ENCODE measurements at places on chromosomes 16 and 17. TPM values are rescaled to one million over a fixed set of nuclear protein-coding genes. Genes with fewer than 3 reads are reported as not detected.

GRCh38 chr16:31698901-31699300 is 171.2 kb downstream of the AHSP start:
- no peaks in the 10 kb centered on the region for H3K27me3 ChIP-seq
- no peak overlapping the region for H3K27ac ChIP-seq
- H3K4me1 ChIP-seq, result peaks cover 10% of the 10 kb centered on the region
- no peak overlapping the region for H3K4me3 ChIP-seq
- DNase-seq, result no peak

- peaks cover 16% of the 10 kb centered on the region for H3K27me3 ChIP-seq
- DNase-seq, result no peak
- no peak overlapping the region for H3K4me3 ChIP-seq
Observed at GRCh38 chr16:77853161-77853560, 64.8 kb downstream of the VAT1L start.

GRCh38 chr16:600781-601180 is 10.9 kb downstream of the RAB40C start:
- DNase-seq, result no peak
- no peak overlapping the region for H3K27ac ChIP-seq
- H3K36me3 ChIP-seq, result peaks cover 13% of the 10 kb centered on the region
- H3K4me1 ChIP-seq, result peaks cover 12% of the 10 kb centered on the region
- no peak overlapping the region for H3K4me3 ChIP-seq

GRCh38 chr16:9258423-9259051 is 167.1 kb downstream of the HAPSTR1 start:
- H3K4me3 ChIP-seq, result no peak overlapping the region
- no peak for DNase-seq
- no peaks in the 10 kb centered on the region for H3K4me1 ChIP-seq

- no peaks in the 10 kb centered on the region for H3K4me1 ChIP-seq
- H3K27me3 ChIP-seq, result no peaks in the 10 kb centered on the region
- no peak overlapping the region for H3K27ac ChIP-seq
Observed at GRCh38 chr17:17344507-17345293, 41.5 kb downstream of the NT5M start.

GRCh38 chr17:48596735-48597527 is 3.4 kb upstream of the HOXB5 start:
- peak overlapping the region; percentile 81 for H3K27ac ChIP-seq
- H3K36me3 ChIP-seq, result peaks cover 3% of the 10 kb centered on the region
- no peak for DNase-seq
- peaks cover 73% of the 10 kb centered on the region for H3K27me3 ChIP-seq
- H3K4me3 ChIP-seq, result peak overlapping the region; percentile 67

DNA sequence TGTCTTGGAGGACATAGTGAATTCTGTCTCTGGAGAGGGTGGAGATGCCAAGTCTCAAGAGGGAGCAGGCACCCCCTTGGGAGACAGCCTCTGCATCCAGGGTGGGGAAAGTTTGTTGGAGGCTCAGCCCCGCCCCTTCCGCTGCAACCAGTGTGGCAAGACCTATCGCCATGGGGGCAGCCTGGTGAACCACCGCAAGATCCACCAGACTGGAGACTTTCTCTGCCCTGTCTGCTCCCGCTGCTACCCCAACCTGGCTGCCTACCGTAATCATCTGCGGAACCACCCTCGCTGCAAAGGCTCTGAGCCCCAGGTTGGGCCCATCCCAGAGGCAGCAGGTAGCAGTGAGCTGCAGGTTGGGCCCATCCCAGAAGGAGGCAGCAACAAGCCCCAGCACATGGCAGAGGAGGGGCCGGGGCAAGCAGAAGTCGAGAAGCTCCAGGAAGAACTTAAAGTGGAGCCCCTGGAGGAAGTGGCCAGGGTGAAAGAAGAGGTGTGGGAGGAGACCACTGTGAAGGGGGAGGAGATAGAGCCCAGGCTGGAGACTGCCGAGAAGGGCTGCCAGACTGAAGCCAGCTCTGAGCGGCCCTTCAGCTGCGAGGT is 5.2 kb downstream of the ZNF646 start:
- DNase-seq, result no peak
- peaks cover 75% of the 10 kb centered on the region for H3K36me3 ChIP-seq
- no peak overlapping the region for H3K27ac ChIP-seq

DNA sequence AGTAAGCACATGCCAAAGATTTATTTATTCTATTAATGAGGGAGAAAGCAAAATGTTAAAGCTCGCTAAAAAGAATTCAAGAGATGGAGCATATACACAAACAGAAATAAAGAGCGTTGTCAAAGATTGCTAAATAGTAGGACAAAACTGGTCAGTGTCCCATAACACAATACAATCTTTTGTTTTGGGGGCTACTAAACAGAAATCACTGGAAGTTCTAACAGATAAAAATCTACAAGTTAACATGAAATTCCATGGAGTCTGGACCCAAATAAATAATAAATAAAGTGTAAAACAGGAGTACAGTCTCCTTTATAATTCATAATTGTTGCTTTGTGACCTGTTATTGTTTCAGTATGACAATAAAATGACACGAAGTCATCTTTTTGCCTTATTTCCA is 115.2 kb upstream of the CNTNAP4 start:
- no peaks in the 10 kb centered on the region for H3K36me3 ChIP-seq
- no peaks in the 10 kb centered on the region for H3K27me3 ChIP-seq
- no peak overlapping the region for H3K4me3 ChIP-seq

DNA sequence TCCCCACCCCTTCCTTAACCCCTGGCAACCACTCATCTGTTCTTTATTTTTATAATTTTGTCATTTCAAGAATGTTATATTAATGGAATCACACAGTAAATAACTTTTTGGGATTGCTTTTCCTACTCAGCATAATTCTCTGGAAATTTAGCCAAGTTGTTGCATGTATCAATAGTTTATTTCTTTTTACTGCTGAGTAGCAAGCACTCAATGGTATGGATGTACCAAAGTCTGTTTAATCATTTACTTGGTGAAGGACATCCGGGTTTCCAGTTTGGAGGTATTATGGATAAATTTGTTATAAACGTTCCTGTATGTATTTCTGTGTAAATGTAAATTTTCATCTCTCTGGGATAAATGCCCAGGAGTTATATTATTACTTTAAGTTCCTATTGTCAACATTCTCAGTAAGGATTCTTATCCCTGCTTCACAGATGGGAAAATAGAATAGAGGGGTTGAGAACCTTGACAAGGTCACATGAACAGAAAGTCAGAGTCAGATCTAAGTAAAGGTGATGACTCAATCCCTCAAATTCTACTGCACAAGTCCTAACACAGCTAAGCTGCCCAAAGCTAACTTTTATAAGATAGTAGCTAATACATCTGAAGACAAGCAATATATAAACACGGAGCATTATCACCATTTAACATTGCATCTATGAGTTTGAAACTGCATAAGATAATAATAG is 62.4 kb upstream of the MTMR4 start:
- no peak overlapping the region for H3K4me3 ChIP-seq
- DNase-seq, result no peak
- no peaks in the 10 kb centered on the region for H3K27me3 ChIP-seq
- H3K36me3 ChIP-seq, result no peaks in the 10 kb centered on the region

DNA sequence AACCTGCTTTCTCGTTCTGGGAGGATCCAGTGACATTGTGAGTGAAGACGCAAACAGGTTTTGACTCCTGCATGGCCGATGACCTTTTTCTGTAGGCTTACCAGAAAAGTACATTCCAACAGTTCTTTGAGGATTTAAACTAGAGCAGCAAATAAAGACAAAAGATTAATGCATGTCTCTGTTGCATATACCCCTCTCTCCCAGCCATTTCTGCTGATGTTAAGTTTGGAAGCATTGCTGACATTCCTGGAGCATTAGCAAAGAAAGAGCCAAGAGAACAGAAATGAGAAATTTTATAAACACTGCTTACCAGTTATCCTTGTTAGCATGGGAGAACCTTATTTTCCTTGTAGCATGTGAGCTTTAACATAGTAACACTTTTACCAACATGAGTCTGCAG is 49.3 kb downstream of the SIAH1 start:
- peaks cover 4% of the 10 kb centered on the region for H3K4me1 ChIP-seq
- H3K4me3 ChIP-seq, result no peak overlapping the region
- H3K27me3 ChIP-seq, result no peaks in the 10 kb centered on the region
- H3K36me3 ChIP-seq, result peaks cover 54% of the 10 kb centered on the region
- H3K27ac ChIP-seq, result no peak overlapping the region

- H3K4me1 ChIP-seq, result peaks cover 4% of the 10 kb centered on the region
- H3K27ac ChIP-seq, result no peak overlapping the region
- DNase-seq, result no peak
- H3K4me3 ChIP-seq, result no peak overlapping the region
Observed at GRCh38 chr16:1794221-1794871, 841 bp upstream of the IGFALS start.

GRCh38 chr16:67760206-67760955 is 41.3 kb upstream of the GFOD2 start:
- no peak for DNase-seq
- H3K4me3 ChIP-seq, result no peak overlapping the region
- peaks cover 13% of the 10 kb centered on the region for H3K36me3 ChIP-seq
- H3K27me3 ChIP-seq, result no peaks in the 10 kb centered on the region
- H3K4me1 ChIP-seq, result peaks cover 12% of the 10 kb centered on the region
- peak overlapping the region; percentile 22 for H3K27ac ChIP-seq

DNA sequence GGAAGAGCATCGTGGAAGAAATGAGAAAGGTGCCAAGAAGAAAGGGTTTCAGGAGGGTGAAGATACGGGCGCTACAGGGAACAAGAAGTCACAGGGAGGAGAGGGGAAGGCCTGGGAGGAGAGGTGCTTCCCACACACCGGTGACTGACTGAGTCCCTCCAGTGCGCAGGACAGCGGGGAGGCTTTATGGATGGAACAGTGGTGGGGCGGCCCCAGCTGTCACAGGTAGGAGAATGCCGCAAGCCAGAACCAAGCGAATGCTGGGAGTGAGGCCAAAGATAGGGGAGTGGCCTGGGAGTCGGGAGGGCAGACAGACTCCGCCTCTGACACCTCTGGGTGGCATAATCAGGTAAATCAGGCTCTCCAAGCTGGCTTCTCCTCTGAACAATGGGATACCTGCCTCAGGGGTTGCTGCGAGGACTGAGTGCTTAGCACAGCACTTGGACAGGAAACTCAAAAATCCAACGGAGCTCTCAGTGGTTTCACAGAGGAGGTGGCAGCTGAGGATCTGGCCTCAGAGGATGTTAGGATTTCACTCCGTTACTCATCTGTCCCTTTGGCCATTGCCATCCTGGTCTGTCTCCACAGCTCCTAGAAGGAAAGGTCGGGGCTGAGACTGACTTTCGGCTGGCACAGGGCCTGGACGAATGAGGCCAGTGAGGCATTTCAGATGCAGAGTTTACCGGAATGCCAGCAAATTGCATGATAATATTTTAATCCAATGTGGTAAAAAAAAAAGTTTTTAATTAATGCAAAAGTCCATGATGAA is 717 bp upstream of the CNP start:
- peak overlapping the region; percentile 89 for H3K27ac ChIP-seq
- peaks cover 53% of the 10 kb centered on the region for H3K4me1 ChIP-seq
- H3K36me3 ChIP-seq, result peaks cover 18% of the 10 kb centered on the region
- peak; percentile 82 for DNase-seq

DNA sequence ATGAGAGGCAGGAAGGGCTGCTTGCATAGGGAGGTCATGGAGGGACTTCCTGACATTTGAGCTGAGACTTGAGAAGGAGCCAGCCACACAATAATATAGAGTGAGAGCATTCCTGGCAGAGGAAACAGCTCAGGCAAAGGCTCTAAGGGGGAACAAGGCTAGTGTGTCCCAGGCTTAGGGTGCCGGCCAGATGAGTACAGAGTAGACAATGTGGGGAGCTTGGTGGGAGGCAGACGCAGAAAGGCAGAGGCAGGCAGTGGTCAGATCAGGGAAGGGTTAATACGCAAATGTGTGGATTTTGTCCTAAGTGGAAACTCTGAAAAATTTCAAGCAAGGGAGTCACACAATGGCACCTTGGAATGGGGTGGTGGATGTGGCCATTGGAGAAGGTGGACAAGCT is 31.3 kb downstream of the CD300LB start:
- H3K27ac ChIP-seq, result no peak overlapping the region
- DNase-seq, result peak; percentile 37
- H3K4me1 ChIP-seq, result no peaks in the 10 kb centered on the region
- no peak overlapping the region for H3K4me3 ChIP-seq
- no peaks in the 10 kb centered on the region for H3K36me3 ChIP-seq

DNA sequence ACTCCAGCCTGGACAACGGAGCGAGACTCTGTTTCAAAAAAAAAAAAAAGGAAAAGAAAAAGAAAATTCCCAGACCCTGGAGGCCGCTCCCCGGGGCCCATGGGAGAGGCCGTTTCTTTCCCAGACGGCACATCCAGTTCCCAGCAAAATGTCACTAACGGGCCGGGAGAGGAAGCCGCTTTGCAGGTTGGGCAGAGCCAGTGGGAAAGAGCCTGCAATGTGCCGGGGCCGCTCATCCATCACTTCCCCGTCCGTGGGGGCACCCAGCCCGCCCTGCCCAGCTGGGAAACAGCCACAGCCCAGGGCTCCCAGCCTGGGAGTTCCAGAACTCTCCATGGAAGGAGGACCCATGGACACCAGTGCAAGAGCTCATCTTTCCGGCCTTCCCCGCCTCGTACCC is 41.8 kb upstream of the PABPN1L start:
- no peaks in the 10 kb centered on the region for H3K27me3 ChIP-seq
- H3K36me3 ChIP-seq, result no peaks in the 10 kb centered on the region
- H3K4me1 ChIP-seq, result peaks cover 9% of the 10 kb centered on the region
- no peak for DNase-seq

DNA sequence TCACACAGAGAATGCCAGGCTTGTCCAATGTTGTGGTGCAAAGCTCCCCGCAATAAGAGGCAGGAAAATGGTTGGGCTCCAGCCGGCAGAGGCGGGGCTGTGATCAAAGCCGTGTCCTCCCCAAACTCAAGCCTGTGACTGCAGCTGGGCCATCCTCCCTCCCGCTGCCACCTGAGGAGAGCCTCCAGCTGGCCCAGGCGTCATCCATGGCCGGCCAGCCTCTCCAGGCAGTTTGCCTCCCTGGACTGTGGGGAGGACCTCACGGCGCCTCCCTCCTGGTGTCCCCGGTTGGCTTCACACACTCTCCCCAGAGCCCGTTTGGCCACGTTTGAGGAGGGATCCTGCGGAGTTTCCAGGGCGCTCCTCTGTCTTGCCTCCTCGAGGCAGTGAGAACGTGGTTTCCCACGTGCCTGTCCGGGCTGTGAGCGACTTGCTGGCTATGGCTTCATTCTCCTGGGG is 134.1 kb downstream of the IRF8 start:
- H3K27ac ChIP-seq, result no peak overlapping the region
- peaks cover 38% of the 10 kb centered on the region for H3K27me3 ChIP-seq
- H3K4me3 ChIP-seq, result no peak overlapping the region
- H3K4me1 ChIP-seq, result peaks cover 24% of the 10 kb centered on the region

- DNase-seq, result peak; percentile 32
- no peak overlapping the region for H3K27ac ChIP-seq
- no peaks in the 10 kb centered on the region for H3K27me3 ChIP-seq
Observed at GRCh38 chr16:57271063-57271345, 13.5 kb downstream of the PLLP start.

- H3K4me1 ChIP-seq, result peaks cover 28% of the 10 kb centered on the region
- no peak for DNase-seq
- H3K36me3 ChIP-seq, result no peaks in the 10 kb centered on the region
Observed at GRCh38 chr16:53753431-53753830, 49.5 kb downstream of the FTO start.

GRCh38 chr17:22570144-22570845 is 878.0 kb downstream of the KCNJ18 start:
- H3K27ac ChIP-seq, result no peak overlapping the region
- H3K4me1 ChIP-seq, result no peaks in the 10 kb centered on the region
- DNase-seq, result no peak
- no peak overlapping the region for H3K4me3 ChIP-seq
- H3K27me3 ChIP-seq, result no peaks in the 10 kb centered on the region

TEKT5 gene
- total RNA-seq, result not detected

CHTF8 gene
- 99.0 TPM for total RNA-seq

OTOA gene
- 0.40 TPM for total RNA-seq

FAM20A gene
- 5.1 TPM for total RNA-seq

CEMP1 gene
- 3.5 TPM for total RNA-seq

SOX15 gene
- total RNA-seq, result 128 TPM

TRAF7 gene
- 65.0 TPM for total RNA-seq

Data from suprapubic skin (tissue), 4 donors.